ENCODE measurements at places on chromosomes 16 and 17. TPM values are rescaled to one million over a fixed set of nuclear protein-coding genes. Genes with fewer than 3 reads are reported as not detected.

NR1D1 gene
- 5.5 TPM for total RNA-seq

KRTAP2-2 gene
- not detected for total RNA-seq

DNA sequence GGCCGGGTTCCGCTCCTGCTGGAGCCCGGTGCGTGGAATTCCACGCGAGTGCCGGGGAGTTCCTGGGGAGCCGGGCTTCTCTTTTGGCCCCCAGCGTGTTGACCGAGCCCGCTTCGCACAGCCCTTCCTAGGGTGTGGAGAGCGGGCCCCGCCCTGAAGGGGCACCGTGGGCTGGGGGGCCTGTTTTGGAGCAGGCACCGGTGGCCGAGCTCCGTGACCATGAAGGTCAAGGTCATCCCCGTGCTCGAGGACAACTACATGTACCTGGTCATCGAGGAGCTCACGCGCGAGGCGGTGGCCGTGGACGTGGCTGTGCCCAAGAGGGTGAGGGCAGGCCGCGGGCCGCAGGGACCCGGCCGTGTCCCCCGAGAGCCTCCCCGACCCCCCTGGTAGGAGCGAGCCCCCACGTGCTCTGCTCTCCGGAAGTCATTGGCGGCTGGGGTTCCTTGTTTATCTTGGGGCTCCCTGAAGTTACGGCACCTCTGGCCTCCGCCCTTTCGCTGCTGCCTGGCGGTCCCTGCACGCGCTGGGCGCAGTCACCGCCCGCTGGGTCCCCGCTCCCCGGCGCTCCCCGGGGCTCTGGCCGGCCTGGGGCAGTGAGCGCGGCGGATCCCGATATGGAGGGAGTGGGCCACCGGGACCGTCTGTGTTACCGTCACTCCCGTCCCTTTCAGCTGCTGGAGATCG is 528 bp downstream of the HAGHL start:
- DNase-seq, result peak; percentile 61

DNA sequence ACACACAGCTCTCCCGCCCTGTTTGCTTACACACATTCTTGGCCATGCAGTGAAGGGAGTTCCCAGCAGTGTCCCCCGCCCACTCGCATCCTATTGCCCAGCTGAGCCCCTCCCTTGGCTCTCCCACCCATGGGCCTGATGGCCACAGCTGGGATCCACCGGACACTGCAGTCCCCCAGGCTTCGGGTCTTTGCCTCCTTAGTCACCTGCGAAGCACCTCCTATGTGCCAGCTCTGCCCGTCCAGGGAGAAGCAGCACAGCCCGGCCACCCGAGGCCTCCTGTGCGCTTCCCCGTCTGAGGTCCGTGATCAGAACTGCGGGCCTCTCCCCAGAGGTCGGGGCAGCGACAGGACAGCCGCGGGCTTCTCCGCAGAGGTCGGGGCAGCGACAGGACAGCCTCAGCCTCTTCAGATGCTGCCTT is 136.9 kb downstream of the BANP start:
- no peak for DNase-seq

DNA sequence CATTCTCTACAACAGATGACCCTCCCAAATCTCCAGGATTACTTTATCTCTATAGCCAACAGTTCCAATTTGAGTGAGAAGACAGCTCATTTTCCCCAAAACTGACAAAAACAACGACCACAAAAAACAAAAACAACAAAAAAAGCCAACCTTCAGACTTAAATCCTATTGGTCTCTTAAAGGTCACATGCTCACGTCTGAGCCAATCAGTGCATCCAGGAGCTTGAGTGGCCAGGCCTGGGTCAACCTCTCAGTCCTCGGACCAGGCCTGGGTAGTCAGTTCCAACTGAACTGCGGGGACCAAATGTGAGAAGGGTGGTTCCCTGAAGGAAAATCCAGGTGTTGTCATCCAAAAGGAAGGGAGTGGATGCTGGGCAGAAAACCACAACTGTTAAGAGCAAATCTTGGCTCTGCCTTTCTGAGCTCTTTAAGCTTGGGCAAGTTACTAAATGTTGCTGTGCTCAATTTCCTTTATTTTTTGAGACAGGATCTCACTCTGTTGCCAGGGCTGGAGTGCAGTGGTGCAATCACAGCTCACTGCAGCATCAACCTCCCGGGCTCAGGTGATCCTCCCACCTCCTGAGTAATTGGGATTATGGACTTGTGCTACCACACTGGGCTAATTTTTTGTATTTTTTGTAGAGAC is 43.0 kb upstream of the MSI2 start:
- DNase-seq, result no peak

GRCh38 chr16:49834531-49835151 is 21.3 kb downstream of the ZNF423 start:
- DNase-seq, result no peak
